ENCODE measurements at places on chromosomes 11 and 22.

GRCh38 chr11:76064192-76064591 is 142.1 kb downstream of the WNT11 start:
- no peak for DNase-seq

DNA sequence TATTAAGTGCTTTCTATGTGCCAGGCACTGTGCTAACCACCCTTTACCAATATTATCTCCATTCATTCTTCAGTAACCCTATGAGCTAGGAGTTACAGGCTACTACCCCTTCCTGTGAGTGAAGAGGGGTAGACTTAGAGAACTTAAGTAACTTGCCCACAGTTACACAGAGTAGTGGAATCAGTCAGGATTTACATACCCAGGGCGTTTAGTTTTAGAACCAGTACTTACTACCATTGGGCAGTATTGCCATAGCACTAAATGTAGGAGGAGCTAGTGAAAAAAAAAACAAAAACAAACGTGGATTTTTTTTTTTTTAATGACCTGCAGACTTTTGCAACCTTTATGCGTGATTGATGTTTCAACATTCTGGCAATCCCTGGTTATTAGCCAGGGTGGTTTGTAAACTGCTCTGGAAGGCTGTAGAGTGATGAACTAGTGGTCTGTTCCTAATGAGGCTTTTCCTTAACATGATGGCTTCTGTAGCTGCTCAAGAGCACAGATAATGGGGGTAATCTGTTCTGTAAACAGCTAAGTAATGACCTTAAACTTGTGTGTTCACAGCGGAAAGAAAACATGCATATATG is 11.4 kb downstream of the TBCEL start:
- no peak for DNase-seq

- no peak for DNase-seq
Observed at GRCh38 chr22:17633998-17634323, 4.6 kb upstream of the BCL2L13 start.

- DNase-seq = no peak
Observed at GRCh38 chr11:104246590-104246989, 82.6 kb upstream of the PDGFD start.

All from iris pigment epithelial cell (primary cell).